ENCODE measurements at places on chromosomes 2 and 18. TPM values are rescaled to one million over a fixed set of nuclear protein-coding genes. Genes with fewer than 3 reads are reported as not detected.

DNA sequence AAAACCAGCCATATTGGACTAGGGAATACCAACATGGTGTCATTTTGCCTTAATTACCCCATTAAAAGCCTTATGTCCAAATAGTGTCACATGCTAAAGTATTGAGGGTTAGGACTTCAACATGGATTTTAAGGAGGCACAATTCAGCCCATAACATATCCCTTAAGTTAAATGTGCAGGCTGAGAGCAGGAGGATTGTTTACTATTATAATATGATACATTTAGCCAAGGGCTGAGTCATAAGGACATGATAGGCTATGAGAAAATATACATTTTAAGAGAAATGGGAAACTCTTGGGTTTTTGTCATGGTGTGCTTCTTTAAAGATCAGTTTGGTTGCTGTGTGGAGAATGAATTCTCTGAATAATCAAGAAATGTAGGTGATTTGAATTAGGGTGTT lies 136.8 kb downstream of the RDH14 start:
- no peak for DNase-seq

DNA sequence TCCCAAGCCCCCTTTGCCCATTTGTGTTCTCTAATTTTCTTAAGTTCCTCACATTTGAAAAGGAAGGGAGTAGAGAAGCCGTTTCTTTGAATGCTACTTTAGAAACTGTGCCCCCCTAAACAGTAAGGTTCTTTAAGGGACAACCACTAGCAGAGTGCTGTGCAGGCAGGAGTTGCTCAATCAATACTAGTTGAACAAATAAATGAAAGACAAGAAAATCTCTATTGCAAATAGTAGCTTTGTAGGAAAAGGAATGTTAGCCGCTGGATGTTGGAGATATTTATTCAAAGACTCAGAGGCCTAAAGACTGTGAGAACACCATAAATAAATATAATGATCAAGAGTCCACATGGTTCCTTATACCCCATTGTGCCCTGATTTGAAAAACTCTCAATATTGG lies 119.8 kb upstream of the SMAD7 start:
- no peak for DNase-seq

The NCKAP5 gene
- polyA plus RNA-seq = 3.3 TPM

The SEPTIN2 gene
- polyA plus RNA-seq = 275 TPM

The MLPH gene
- 1.0 TPM for polyA plus RNA-seq

The C2orf92 gene
- 20.7 TPM for polyA plus RNA-seq

The RBM45 gene
- 11.0 TPM for polyA plus RNA-seq

GRCh38 chr2:2698182-2699120 lies 367.4 kb upstream of the MYT1L start:
- no peak for DNase-seq
